Jurkat, Clone E6-1 (cell line): ENCODE measurements at places on chromosomes 1 and 21.

- DNase-seq: no peak
Measured at GRCh38 chr1:242605521-242605920, 81.0 kb upstream of the PLD5 start.

- DNase-seq: no peak
Measured at GRCh38 chr1:230321741-230322420, 104.3 kb downstream of the PGBD5 start.

GRCh38 chr1:118185084-118185832 is at the start of gene SPAG17:
Gene SPAG17, minus strand, starts transcription at chr1:118185228. Its CDS starts 71 bp downstream, at chr1:118185157.
- DNase-seq: no peak

DNA sequence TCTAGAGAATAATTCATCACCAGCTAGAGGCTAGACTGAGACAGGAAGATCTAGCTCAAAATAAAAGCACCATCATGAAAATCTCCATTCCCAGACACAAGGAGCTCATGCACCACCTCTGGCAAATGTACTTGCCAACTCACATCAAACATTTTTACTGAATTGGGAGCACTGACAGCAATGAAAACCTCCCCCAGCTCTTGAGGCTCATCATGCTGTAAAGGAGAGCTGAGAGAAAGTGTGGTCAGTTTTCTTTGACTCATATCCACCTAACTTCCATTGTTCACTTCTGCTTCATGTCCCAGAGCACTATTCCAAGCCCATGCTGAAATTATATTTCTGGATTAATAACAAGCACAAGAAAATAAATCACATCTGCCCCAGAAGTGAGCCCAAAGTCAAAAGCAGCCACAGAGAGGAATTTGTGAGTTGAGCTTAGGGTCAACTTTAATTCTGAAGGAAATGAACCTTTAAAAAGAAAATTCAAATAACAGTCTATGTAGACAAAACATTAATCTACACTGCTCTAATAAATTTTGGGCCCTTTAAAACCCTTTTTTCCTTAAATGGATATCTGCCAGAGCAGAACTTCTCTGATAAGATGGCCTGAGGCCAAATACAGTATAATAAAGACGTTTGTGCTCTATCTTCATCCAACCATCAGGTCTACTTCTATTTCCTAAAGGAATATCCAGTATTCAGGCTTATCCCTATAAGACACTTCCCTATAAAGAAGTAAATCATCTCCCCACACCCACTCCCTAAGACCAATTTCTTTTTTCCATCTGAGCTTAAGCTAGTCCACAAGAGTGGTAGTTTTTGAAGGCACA is 85.9 kb upstream of the ADAM30 start:
- no peak for DNase-seq

DNA sequence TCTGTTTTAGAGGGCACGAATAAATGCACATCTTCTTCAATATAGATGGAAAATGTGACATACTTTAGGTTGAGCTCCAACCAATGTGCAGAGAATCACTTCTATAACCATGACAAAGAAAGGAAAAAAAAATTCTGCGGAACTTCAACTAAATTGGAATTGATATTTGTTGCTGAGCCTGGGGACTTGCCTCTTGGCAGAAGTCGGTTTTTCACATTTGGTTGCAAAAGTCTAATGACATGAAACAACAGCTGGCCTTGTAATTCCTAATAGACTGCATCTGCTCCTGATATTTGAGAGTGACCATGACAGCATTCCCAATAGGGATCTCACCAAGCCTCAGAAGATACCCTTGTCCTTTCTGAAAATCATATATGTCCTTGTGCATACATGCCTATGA is 112.8 kb downstream of the PRRX1 start:
- DNase-seq: no peak
